ENCODE measurements at places on chromosomes 1 and 21.

- DNase-seq, result no peak
Observed at GRCh38 chr1:195373856-195374255, 1234.4 kb downstream of the KCNT2 start.

DNA sequence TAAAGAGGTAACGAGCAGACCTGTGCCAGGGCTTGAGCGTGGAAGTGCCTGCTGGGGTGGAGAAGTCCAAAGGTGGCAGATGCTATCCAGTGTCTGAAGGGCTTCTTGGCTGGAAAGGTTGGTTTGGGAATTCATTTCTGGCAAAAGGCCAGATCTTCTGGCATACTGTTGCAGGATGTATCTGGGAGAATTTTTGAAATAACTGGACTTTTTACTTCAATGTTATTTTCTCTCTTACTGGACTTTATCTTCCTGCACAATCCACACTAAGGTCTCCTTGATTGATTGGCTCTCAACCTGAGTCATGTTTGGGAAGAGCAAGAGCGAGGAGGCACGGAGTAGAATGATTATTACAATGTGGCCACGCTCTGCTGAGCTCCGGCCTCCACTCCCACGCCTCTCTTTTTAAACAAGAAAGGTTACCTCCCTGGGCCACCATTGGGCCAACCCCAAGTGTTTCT, 278.4 kb downstream of the TM2D1 start:
- DNase-seq, result no peak

DNA sequence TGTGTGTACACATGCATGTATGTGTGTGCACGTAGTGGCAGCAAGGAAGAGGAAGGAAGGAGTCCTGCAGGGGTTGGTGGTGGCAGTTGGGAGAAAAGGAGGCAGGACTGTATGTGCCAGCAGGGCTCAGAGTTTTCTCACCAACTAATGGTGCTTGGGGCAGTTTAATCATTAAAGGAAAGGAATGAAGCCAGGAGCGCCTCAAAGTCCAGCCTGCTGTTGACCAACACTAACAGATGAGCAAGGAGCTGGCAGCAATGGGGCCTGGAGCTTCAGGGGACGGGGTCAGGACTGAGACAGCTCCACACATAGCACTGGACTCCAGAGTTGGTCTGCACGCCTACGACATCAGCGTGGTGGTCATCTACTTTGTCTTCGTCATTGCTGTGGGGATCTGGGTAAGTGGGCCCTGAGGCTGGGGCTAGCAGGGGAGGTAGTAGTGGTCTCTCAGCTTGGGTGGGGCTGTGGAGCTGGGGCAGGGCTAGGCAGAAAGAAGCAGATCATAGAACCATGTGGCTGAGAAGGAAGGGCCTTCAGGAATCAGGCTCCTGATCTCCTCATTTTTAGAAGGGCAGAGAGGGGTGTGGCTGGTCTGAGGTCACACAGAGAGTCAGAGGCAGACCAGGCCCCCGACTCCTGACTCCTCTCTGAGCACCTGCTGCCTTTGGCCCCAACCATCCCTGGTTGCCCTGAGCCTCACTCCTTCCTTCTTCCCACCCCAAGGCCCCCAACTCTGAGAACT, at the start of gene SLC5A9:
TSS of gene SLC5A9 (plus strand) at position 216 of the 742 bp plus-strand sequence. CDS start at position 237, 21 bp downstream.
- DNase-seq, result no peak

DNA sequence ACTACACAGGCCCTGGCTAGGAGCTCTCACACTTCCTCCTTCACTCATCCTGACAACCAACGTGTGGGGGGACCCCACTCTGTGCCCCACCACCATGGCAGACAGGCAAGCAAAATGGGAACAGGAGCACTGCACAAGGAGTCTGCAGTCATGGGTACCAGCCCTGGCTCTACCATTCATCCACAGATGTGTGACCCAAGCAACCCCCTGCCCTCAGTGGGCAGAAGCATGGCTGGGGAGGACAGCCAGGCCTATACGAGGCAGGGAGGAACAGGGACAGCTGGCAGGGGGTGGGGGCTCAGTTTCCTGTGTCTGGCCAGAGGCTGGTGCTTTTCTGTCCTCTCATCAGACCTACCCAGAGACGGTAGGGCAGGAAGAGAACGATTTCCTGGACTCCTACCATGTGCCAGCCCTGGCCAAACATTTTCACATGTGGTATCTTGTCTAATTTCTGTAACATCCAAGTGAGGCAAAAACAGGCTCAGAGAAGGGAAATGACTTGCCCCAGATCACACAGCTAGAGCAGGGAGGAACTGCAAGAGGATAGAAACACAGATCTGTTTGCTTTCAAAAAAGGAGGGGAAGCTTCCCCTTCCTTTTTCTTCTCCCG, 178.0 kb downstream of the HIVEP3 start:
- DNase-seq, result no peak

GRCh38 chr1:6634371-6635052, 9.8 kb downstream of the THAP3 start:
- DNase-seq, result peak; percentile 34

DNA sequence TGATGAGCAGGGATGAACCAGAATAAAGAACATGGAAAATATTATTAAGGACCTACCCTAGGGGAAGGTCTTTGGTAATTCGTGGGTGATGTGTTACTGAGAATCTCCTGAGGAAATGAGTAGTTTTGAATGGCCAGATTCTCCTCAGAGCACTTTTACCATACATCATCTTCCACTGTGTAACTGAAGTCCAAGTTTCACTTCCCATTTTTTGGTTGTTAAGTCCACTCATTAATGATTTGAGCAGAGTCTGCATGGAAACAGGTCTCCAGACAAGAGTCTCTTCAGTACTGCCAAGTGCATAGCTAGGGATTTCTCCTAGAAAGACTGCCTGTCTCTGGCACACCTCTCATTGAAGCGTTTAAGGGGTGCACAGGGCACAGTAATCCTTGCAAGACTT, 48.7 kb upstream of the PCP4 start:
- no peak for DNase-seq

GRCh38 chr1:6269720-6270400, 9.0 kb upstream of the GPR153 start:
- DNase-seq, result no peak

All from CD4-positive, alpha-beta T cell treated with Interleukin-4 for 4 hours (primary cell).